GF-D8 (cell line): ENCODE measurements at places on chromosomes 4 and X.

GRCh38 chr4:140826701-140827027 is 70.5 kb upstream of the TBC1D9 start:
- DNase-seq = no peak

DNA sequence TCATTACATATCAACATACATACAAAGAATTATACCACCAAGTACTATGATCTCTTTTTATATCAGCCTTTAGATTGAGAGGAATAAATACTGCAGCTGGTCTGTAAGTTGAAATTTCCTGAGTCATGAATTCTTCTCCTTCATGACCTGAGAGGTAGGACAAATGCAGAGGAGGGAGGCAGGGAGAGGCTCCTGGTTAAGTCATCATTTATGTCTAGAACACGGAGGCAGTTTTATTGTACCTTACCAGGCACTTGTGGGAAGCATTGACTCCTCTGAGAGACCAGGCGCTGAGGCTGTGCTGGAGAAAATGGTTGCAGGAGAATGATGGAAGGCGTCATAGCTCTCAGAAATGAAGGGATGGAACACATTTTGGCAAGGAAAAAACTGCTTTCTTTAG is 12.5 kb upstream of the CASK start:
- no peak for DNase-seq

- DNase-seq = no peak
Measured at GRCh38 chr4:25767877-25768725, 94.7 kb downstream of the SEL1L3 start.

DNA sequence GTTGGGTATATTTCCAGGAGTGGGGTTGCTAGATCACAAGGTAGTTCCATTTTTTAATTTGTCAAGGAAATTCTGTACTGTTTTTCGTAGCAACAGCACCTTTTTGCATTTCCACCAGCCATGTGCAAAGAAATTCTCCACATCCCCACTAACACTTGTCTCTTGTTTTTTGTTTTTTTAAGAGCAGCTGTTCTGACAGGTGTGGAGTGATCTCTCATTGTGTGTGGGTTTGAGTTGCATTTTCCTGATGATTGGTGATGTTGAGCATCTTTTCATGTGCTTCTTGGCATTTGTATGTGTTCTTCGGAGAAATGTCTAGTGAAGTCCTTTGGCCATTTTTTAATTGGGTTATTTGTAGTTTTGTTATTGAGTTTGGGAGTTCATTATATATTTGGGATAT is 80.3 kb upstream of the PUDP start:
- DNase-seq = no peak

- DNase-seq = no peak
Measured at GRCh38 chrX:149010853-149011224, 494.3 kb downstream of the IDS start.

- no peak for DNase-seq
Measured at GRCh38 chrX:29422034-29422433, 793.3 kb upstream of the MAGEB2 start.

DNA sequence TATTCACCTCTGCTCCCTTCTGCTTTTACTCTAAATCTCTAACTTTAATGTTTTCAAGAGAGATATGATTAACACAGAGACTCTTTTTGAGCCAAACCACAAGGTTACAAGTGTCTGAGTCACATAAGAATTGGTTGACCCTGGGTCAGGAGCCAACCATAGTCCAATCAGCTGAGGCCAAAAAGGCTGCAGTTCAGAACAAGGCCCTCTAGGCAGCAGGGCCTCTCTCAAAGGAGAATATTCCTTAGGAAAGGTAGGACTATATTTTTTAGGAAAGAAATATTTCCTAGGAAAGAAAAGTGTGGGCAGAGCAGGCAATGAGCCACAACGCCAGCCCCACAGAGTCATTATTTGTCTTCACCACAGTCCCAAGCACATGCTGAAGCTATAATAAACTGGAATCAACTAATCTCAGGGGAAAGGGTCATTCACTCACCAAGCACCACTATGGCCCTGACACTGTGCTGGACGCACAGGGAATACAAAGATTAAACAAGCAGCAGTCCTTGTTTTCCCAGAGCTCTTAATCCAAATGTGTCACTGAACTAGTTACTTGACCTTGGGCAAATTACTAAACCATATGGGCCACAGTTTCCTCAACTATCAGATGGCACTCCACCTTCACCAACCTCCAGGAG is 2.2 kb downstream of the ATP8A1 start:
- DNase-seq = no peak

DNA sequence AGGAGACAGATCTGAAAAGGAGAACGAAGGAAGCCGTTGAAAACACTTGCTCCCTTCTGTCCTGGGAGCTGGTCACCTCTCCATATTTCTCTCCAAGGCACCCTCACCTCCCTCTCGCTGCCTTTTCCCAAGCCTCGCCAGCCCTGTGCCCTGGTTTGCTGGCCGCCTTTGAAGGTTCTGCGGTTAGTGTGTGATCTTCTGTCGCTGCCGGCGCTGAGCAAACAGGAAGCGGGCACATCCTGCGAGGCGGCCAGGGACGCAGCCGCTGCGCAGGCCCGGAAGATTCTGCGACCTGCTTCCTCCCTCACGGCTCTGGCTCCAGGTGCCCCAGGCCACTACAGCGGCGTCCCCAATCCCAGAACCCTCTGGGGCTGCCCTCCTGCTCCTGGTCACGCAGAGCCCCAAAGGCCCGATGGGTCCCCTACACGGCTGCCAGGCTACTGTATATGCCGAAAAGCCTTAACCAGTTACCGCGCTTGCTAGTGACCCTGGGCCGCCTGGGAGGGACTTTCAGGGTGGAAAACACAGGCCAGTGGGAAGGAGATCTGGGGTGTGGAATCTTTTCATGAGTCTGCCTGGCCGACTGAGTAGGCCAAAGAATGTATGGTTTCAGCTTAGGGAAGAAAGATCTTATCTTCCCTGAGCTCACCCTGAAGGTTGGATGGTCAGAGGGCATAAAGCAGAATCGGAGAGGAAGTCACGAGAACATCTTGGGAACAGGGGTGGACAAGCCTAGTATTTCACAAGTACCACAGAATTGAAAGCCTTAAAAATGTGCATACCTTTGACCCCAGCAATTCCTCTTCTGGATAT is 2.3 kb upstream of the SASH3 start:
- DNase-seq = peak; percentile 50

DNA sequence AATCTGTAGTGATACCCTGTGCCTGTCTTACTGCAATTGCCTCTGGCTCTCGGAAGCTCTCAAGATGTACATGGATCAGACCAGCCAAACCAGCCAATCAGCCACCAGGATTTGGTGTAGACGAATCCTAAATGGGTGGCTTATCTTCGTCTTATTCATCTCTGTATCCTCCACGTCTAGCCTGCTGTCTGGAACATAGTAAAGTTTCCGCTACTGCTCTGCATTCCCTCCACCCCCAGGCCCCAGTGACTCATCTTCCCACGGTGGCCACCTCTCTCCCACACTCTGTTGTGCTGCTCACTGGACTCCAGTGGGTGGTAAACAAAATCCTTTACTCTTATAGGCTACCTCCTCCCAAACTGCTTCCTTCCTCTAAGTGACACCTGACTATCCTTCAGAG is 37.8 kb downstream of the SEPTIN6 start:
- no peak for DNase-seq

- DNase-seq = no peak
Measured at GRCh38 chr4:80321776-80322175, 13.8 kb upstream of the CFAP299 start.

GRCh38 chr4:88017516-88018297 is 10.3 kb downstream of the PKD2 start:
- no peak for DNase-seq

- no peak for DNase-seq
Measured at GRCh38 chr4:79904331-79904730, 168.7 kb downstream of the ANTXR2 start.

DNA sequence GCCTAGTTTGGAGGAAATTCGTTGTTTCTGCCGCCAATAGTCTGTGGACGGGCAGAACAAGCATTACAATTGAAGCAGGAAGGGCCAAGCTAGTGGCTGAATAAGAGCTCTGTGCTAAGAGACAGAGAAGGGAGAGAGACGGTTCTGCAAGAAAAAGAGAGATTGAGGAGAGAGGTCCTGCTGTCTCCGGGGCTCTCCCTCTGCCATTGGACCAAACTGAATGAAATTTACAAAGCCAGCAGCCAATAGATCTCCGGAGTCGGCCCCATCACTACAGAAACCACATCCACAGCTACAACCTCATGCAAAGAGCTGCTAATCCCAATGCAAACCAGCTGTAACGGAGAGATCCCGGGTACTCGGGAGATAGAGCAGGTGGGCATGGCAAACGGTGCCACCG is at the start of gene NLGN4X:
NLGN4X (minus strand) TSS at position 148 of the 400 bp plus-strand sequence. CDS start 77,401 bp downstream, outside the sequence.
- no peak for DNase-seq

DNA sequence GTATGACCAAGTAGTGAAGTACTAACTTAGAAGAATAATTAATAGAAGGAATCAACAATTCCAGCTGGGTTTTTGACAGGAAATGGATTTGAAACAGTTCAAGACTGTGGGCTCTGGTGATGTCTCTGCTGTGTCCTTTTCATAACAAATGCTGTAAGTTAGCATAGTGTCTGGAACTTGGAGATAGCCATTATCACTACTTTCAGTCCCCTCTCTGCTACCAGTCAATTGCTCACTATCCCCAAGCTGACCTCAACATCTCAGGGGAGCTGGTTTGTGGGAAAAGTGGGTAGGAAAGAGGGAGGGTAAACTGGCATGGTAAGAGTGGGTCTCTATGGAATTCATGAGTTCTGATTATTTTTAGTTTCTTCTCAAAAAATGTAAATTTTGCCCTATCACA is 231.4 kb upstream of the MID1 start:
- DNase-seq = no peak

- no peak for DNase-seq
Measured at GRCh38 chrX:19727887-19728648, 159.3 kb downstream of the SH3KBP1 start.

DNA sequence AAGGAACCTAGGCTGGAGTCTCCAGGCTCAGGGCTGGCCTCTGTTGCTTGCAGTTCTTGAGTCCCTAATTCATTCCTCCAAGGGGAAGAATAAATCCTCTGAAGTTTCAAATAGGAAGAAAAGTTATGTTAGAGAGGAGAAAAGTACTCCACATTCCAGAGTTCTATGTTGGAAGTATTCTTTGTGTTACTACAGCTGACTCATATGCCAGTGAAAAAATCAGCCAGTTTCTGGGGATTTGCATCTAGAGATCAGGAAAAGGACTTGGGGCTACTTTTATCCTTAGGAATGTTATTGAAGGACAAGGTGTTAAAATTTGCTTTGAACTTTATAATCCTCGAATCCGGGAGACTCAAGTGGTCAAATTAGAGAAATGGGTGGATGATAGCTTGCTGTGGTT is 11.7 kb upstream of the NUDT9 start:
- DNase-seq = no peak

DNA sequence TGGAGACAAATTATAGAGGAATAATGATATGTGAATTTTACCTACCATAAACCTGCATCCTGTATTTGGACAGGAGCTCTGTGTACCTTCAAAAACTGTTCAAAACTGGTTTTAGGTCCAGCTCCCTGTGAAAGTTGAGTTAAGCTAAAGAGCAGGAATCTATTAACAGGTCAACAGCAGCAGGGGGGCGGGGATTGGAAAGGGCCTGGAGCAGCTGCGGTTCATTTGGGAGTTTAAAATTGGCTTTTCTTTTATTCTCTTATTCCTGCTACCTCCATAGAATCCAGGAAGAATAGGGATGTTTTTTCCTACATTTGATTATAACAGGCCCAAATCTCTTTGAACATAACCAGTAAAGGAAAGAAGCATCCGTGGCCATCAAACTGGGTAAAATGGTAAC is 23.8 kb downstream of the SHROOM3 start:
- no peak for DNase-seq

- no peak for DNase-seq
Measured at GRCh38 chr4:117577686-117578311, 456.5 kb upstream of the NDST3 start.

DNA sequence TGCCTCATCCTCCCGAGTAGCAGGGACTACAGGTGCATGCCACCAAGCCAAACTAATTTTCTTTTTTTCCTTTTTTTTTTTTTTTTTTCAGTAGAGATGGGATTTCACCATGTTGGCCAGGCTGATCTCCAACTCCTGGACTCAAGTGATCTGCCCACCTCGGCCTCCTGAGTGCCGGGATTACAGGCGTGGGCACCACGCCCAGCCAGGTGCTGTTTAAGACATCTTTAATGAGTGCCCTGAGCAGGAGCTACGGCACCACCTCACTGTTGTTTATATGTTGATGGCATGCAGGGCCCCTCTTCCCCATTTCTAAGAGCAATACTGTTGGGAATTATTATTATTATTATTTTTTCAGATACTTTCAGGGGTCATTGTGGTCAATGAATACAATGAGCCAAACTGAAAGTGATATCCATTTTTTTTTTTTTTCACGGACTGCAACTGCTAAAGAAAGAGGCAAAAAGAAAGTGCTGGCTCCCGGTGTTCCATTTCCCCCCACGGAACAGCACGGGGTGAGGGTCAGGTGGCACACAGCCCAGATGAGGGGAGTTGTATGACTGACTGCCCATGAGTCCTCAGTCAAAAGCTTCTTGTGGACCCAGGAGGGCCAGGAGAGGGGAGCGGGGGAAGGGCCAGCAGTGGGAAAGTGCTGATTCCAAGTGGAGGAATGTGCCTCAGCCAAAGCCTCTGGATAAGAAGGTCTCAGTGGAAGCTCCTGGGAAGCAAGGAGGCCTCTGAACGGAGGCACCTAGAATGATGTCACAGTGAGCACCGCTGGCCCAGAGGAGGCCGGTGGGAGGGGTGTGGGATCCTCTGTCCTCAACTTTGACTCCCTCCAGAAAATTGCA is 101.8 kb upstream of the HPF1 start:
- no peak for DNase-seq
